COLO829 (cell line): ENCODE measurements at places on chromosomes 1 and 21.

DNA sequence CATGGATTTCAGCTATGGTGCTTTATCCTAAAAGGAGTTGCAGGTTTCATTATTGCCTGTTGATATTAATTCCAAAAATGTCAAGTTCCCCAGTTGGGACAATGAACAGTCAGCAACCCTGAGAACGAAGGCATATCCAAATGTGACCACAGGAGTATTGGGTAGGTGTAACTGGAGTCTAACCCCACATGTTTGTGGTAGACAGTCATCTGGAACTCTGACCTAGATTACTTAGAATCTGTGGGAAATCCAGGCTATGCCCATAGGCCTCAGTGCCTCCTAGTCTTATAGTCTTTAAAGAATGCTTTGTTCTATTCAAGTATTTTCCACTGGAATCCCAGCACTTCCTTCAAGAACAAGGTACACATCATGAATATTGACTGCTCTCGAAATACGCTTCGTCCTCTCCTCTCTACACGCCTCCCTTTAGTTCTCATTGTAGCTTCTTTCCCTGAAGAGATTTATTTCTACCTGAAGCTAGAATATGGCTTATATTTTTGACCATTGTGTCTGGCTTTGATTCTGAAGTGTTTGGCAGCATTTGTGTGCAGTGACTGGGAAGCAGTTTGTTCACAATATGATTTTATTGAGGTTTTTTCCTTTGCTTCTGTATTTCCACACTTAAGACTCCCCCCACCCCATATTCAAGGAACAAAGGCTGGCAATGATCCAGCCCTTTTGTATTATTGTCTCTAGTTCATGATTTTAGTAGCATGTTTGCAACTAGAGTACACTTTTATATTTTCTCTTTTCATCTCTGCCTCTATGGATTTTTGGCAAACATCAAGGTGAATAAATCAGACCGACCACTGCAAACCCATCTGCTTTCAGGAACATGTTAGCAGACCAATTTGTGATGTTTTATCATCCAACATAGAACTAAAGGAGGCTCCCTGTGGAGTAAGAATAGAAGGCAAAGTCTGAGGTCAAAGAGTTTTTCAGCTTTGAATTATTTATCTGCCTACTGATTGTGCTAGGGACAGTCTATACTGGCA is 178.6 kb downstream of the GPR52 start:
- DNase-seq = peak; percentile 20

DNA sequence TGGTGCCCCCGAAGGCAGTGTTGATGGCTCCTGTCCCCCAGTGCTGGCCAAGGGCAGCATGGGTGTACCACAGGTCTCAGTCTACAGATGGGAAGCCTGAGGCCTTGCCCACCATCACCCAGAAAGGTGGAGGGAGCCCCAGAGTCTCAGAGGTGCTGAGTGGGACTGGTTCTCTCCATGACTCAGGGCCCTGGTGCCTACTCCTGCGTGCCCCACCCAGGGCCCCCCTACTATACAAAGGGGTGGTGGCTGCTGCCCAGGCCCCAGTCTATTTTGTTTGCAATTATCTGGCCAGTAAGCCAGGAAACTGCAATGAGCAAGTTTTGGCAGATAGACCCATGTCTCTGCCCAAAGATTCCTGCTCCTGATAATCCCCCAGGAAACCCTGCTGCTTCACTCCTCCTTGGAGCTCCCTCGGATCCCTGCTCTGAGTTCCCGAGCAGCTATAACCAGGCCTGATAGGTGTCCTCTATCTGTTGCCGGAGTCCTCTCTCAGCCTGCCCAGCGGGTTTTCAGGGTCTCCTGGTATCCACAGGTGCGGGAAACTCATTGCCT is 41.7 kb downstream of the EDN2 start:
- DNase-seq = no peak

DNA sequence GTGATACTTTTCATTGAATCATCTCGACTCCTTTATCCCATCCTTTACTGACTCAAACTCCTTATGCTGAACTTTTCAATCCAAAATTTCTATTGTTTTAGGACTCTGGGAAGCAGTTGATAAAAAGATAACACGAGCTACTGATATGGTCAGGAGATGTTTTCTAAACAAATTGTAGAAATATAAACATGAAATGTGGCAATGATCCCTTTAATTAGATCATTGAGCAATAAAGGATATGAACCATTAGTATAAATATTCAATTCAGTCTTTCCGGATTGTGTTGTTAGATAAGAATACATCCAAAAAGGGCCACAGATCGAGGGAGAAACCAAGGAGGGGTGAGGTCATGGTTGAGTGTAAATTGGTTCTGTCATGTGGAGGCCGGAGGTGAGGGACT is 88.4 kb downstream of the NID1 start:
- DNase-seq = no peak

- DNase-seq = no peak
Observed at GRCh38 chr21:34878501-34878900, 170.6 kb downstream of the RUNX1 start.

GRCh38 chr1:211133836-211134669 is at the start of gene KCNH1:
TSS of gene KCNH1 (minus strand) at chr1:211134148. CDS start at chr1:211133945, 203 bp downstream.
- DNase-seq = peak; percentile 78
